NCI-H1930 (cell line): ENCODE measurements at places on chromosomes 3 and 15.

DNA sequence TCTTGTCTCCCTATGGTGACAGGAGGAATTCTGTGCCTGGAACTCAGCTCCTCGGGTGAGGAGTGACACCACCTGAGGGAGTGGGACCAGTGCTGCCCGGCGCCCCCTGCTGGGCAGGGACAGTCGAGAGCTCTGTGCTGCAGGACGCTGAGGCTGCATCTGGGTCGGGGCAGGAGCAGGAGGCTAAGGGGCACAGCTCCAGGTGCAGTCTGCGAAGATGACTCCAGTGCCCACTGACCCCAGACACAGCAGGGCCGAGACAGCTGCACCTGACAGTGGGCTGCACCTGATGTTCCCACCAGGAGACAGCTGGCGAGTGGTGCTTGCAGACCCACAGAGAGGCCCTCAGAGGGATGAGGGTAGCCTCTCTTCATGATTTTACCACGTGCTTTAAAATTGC lies 152.9 kb downstream of the ATP10A start:
- no peak for DNase-seq

GRCh38 chr15:87154761-87155160 lies 1075.1 kb downstream of the AGBL1 start:
- no peak for DNase-seq

- no peak for DNase-seq
Measured at GRCh38 chr15:81293728-81294515, 30.0 kb downstream of the STARD5 start.

GRCh38 chr15:62896380-62896866 lies 146.1 kb upstream of the TPM1 start:
- no peak for DNase-seq

GRCh38 chr3:141106842-141107241 lies 55.7 kb downstream of the SPSB4 start:
- no peak for DNase-seq

- DNase-seq, result no peak
Measured at GRCh38 chr3:49805367-49805782, 2.3 kb downstream of the INKA1 start.

DNA sequence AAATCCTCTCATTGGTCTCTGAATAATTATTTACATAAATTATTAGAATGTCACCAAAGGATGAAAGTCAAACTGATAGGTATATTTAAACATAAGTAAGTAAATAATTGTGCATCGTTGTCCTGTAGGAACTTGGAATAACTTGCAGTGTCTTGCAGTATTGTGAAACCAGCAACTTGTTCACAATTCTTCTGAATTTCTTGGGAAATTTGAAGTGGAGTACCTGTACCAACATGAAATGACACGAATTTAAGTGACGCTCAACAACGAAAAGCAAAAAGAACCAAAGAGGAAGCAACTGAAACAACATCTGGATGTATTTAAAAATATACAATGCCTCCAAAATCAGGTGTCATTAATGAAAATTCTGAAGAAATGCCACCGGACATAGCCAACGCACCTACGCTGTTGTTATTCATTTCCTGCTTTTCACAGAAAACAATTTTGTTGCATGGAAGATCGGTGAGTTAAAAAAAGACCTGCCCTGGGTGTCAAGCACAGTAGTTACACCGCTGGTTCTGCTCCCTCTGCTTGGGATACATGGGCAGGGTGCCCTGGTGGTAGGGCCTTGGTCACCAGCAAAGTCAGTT lies 112.5 kb downstream of the RPLP1 start:
- no peak for DNase-seq

- no peak for DNase-seq
Measured at GRCh38 chr3:40054568-40055222, 245.3 kb downstream of the MYRIP start.

GRCh38 chr15:56883088-56883487 lies 35.4 kb upstream of the TCF12 start:
- DNase-seq, result no peak

- DNase-seq, result no peak
Measured at GRCh38 chr3:9565316-9565715, 11.7 kb upstream of the LHFPL4 start.

- DNase-seq, result no peak
Measured at GRCh38 chr15:92158426-92158825, 235.3 kb upstream of the ST8SIA2 start.

GRCh38 chr3:28781053-28781452 lies 432.4 kb upstream of the AZI2 start:
- no peak for DNase-seq

DNA sequence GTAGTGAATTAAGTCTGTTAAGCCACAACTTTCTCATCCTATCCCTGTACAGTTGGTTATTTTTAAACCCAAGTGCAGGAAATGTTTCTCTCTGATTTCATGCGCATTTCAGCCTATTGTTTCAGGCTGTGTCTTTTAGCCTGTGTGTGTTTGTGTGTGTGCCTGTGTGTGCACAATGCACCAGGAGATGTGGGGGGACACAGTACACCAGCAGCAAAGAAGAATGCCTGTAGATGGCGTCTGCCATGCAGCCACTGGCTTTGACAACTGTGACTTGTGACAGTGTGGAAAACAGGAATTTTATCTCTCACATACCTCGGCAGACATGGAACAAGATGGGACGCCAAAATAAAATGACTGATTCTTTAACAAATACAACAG lies 43.6 kb upstream of the PLXNA1 start:
- no peak for DNase-seq

DNA sequence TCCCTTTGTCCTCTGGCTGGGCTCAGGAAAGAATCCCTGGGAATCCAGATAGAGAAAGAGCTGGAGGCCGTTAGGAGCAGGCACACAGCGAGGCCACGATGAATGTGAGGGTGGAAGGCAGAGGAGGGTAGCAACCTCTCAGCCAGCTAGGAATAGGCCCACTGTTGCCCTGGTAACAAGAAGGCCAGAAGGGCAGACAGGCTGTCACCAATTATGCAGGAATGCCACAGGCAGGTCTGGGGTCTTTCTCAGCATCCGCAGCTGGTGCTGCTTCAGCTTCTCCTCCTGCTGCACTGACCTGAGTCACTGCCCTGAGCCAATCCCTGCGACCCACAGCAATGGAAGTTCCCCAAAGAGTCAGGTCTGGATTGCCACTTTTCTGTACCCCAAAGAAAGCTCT lies 62.8 kb upstream of the C3orf80 start:
- DNase-seq, result no peak

DNA sequence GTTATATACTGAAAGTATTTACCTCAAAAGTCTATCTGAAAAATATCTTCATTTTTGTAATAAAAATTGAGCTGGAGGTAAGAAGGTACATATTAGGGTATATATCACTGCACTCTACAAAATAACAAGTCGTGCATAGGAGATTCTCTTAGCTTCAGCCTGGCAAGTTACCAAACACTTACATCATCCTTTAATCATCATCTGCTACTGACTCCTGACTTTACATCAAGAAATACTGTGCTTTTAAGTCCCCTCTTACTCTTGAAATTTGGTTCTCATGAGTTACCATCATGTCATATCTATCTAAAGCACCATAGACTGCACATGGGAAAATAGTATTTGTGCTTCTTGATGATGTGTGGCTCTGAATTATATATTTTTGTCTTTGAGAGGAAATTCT lies 50.8 kb downstream of the LYSMD4 start:
- no peak for DNase-seq
